ENCODE measurements at places on chromosomes 5 and 9.

- no peak for DNase-seq
These were observed 36.3 kb downstream of the GABRP start for GRCh38 chr5:170819824-170820223.

DNA sequence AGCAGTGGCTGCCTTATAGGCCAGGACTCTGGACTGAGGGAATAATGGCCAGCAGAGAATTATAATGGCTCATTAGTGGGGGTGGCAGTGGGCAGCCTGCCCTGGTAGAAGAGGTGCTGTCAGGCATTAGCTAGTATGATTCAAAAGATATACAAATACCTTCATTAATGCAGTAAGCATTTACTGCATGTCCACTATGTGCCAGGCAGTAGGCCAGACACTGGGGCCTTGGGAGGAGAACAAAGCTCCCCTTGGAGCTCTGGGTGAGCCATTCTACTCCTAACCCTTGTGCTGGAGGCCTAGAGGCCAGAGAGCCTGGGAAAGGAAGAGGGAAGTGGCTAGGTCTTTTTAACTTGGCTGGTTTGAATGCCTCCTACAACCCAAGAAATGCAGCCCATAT, 2.0 kb upstream of the GARNL3 start:
- DNase-seq: no peak

DNA sequence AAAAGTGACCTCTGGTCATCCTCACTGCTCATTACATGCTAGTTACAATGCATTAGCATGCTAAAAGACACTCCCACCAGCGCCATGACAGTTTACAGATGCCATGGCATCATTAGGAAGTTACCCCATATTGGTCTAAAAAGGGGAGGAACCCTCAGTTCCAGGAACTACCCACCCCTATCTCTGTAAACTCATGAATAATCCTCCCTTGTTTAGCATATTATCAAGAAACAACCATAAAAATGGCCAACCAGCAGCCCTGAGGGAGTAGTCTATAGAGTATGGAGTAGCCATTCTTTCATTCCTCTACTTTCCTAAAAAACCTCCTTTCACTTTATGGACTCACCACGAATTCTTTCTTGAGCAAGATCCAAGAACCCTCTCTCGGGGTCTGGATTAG, 89.4 kb downstream of the ATPSCKMT start:
- no peak for DNase-seq

- DNase-seq: no peak
These were observed 208.8 kb downstream of the MRPS30 start for GRCh38 chr5:45017568-45017967.

GRCh38 chr5:14394365-14394764, 187.2 kb upstream of the OTULINL start:
- DNase-seq: no peak

DNA sequence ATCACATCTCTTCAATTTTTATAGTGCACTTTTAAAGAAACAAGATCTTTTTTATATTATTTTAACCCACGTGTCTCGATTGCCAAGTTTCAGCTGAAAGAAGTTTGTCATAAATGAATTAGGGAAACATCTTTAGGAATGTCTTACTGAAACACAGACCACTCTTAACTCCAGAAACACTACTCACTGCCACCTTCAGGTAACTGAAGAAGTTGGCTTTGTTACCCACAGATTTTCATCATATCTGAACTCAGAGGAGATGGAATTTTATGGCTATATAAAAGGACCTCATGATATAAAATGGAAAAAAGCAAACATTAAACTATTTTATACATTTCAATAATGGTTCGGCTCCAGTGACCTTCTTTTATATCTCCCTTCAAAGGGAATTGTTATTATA, 158.0 kb downstream of the SEMA5A start:
- DNase-seq: no peak

- DNase-seq: no peak
These were observed 244.8 kb downstream of the ADGRV1 start for GRCh38 chr5:90803381-90803780.

GRCh38 chr5:168047669-168048111, 243.8 kb upstream of the WWC1 start:
- no peak for DNase-seq

- DNase-seq: no peak
These were observed 363.4 kb downstream of the NPR3 start for GRCh38 chr5:33074548-33074947.

GRCh38 chr9:125421591-125422181, 160.1 kb downstream of the GAPVD1 start:
- DNase-seq: no peak

GRCh38 chr5:62593331-62593730, 14.7 kb downstream of the LRRC70 start:
- DNase-seq: no peak

DNA sequence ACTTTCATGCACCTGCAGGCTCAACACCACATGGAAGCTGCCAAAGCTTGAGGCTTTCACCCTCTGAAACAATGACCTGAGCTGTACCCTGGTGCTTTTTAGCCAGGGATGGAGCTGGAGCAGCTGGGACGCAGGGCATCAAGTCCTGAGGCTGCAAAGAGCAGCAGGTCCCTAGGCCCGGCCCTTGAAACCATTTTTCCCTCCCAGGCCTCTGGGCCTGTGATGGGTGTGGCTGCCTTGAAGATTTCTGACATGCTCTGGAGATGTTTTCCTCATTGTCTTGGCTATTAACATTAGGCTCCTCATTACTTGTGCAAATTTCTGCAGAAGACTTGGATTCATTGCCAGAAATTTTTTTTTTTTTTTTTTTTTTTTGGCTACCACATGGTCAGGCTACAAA, 30.3 kb upstream of the GHR start:
- DNase-seq: no peak

- no peak for DNase-seq
These were observed 200.4 kb downstream of the LRRC70 start for GRCh38 chr5:62779010-62779422.

GRCh38 chr5:93164690-93165089, 416.3 kb downstream of the NR2F1-AS1 start:
- no peak for DNase-seq

GRCh38 chr5:11617080-11617479, 287.2 kb downstream of the CTNND2 start:
- DNase-seq: no peak

DNA sequence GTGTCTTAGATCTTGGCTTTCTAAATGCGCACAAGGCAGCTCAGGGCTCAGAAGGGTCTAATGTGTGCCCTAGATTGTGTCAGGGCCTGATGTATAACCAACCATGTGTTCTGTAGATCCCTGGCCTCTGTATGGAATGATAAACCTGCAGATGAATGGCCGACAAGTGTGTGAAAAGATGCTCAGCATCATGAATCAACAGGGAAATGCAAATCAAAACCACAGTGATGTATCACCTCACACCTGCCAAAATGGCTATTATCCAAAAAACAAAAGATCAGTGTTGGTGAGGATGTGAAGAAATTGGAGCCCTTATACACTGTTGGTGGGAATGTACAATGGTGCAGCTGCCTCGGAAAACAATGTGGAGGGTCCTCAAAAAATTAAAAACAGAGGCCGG, 489.8 kb downstream of the SEMA5A start:
- DNase-seq: no peak
